ENCODE measurements at places on chromosomes 16 and 17.
A peak's percentile ranks its signal among the peaks of the same experiment; 100 is the strongest.

DNA sequence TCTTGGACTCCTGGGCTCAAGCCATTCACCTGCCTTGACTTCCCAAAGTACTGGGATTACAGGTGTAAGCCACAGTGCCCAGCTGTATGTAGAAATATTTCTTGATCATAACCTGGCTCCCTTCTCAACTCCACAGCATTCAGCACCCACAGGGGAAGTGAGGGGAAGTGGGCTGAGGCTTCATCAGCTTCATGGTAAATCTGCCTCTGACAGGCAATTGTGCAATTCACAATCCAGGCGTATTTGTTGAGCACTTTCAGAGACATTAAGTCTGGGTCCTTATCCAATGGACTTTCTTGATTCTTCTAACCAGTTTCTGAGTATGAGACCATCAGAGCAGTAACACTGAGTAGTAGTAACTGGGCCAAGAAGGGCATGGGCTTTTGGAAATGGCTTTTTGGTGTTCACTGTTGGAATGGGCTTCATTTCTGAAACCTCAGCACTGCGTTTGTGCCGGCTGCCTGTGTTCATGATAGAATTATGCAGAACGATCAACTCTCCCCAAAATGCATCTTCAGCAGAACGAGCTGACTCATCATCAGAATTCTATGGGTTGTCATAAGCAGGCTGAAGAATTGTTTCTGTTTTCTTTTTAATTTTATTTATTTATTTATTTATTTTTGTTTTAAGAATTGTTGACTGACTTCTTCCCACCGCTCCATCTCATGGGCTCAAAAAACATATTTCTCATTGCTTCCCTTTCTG is 28.9 kb downstream of the FAM20A start:
- no peak for ATAC-seq

GRCh38 chr17:29744121-29744520 is 121.4 kb upstream of the CORO6 start:
- no peak for ATAC-seq

DNA sequence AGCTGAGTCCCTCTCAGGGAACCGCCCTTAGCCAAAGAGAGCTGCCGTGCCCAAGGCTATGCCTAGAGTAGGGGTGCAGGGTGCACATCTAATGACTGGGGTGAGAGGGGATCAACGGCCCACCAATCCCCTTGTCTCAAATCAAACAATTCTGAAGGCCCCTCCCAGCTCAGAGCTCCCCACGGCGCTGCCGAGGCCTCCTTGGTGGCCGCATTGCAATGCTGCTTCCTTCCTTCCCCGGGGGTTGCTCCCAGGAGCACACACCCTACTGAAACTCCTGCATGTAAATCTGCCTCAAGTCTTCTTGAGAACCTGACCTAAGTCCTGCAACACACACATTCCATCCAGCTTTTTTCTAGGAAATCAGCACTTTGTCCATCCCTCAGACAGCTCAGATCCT is 80.6 kb upstream of the RCVRN start:
- no peak for ATAC-seq

GRCh38 chr17:45129426-45129939 is 2.8 kb downstream of the PLCD3 start:
- peak; percentile 40 for ATAC-seq

GRCh38 chr16:27337024-27337423 is 23.2 kb downstream of the IL4R start:
- ATAC-seq: no peak

GRCh38 chr17:74805591-74805991 is 29.4 kb upstream of the NAT9 start:
- no peak for ATAC-seq

DNA sequence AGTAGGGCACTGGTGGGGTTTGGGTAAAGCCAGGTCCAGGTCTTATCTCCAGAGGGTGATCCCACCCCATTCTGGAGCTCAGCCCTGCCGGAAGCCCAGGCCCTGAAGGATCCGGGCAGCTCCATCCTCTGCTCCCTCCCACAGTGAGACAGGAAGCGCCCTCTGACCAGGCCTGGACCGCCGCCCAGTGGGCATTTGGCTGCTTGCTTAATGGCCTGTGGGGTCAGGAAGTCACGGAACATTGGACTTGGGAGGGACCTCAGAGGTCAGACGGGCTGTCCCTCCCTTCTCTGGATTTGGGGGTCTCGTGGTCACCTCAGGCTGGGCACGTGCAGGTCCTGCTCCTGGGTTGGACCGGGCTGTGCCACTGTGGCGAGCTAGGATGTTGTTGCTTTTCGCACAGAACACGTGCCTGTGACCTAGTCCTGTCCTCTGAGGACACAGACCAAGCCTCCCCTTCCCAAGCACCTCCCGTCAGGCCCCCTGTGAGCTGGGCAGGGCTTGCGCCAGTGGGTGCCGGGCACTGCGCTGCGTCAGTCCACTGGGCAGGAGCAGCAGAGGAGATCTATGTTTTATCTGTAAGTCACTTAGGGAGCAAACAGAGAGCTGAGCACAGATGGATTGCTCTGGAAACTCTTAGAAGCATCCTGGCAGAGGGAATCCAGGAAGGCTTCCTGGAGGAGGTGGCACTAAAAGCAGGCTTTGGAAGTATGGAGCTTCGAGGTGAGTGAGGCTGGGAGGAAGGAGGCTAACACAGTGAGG is 49.4 kb upstream of the GSE1 start:
- peak; percentile 34 for ATAC-seq

DNA sequence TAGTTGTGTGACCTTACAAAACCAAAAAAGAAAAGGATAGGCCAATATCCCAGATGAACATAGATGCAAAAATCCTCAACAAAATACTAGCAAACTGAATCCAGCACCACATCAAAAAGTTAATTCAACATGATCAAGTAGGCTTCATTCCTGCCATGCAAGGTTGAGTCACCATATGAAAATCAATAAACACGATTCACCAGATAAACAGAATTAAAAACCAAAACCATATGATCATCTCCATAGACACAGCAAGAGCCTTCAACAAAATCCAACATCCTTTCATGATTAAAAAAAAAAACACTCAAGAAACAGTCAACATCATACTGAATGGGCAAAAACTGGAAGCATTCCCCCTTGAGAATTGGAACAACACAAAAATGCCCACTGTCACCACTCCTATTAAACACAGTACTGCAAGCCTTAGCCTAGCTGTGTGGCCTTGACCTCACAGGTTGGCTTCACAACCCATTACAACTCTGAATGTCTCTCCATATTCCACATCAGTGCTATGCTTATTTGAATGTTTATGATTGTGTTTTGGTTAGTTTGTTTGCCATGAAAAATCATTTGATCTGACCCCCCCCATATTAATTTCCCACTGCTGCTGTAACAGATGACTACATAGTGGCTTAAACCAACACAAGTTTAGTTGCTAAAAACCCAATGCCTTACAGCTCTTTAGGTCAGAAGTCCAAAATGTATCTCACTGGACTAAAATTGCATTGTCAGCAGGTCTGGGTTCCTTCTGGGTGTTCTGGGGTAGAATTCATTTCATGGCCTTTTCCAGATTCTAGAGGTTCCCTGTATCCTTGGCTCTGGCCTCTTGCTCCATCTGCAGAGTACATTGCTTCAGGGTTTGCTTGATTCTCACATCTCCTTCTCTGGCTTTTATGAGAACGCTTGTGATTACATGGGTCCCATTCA is 257.1 kb upstream of the DYNLRB2 start:
- no peak for ATAC-seq

DNA sequence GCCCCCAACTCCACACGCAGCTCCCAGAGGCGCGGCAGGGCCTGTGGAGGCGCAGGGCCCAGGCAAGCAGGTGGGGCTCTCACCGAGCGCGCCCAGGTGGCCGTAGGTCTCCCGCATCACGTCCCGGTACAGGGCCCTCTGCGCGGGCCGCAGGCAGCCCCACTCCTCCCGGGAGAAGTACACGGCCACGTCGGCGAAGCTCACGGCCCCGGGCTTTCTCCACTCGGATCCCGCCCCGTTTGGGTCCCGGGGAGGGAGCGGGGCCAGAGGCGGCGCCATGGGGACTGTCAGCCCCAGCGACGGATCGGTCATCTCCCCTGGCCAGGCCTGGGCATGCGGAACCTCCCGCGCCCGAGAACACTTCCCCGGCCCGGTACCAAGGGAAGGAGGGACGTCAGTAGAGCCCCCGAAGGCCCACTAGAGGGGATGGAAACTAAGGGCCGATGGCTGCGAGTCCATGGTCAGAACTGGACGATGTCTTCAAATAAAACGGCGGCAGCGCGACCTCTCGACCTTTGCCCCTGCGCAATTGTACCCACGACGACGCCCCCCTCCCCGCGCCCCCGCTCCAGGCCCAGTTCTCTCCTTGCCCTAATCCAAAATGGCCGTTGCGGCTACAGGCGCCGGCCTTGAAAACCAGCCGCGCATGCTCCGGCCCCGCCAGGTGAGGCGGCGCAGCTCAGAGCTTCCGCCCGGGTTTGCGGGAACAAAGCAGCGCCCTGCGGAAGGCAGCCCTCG is at the start of gene ZNF747:
TSS of gene ZNF747 (minus strand) at position 491 of the 738 bp plus-strand sequence. CDS start at position 312, 179 bp downstream.
- ATAC-seq: peak; percentile 89

GRCh38 chr16:85984947-85985451 is 86.0 kb downstream of the IRF8 start:
- no peak for ATAC-seq

DNA sequence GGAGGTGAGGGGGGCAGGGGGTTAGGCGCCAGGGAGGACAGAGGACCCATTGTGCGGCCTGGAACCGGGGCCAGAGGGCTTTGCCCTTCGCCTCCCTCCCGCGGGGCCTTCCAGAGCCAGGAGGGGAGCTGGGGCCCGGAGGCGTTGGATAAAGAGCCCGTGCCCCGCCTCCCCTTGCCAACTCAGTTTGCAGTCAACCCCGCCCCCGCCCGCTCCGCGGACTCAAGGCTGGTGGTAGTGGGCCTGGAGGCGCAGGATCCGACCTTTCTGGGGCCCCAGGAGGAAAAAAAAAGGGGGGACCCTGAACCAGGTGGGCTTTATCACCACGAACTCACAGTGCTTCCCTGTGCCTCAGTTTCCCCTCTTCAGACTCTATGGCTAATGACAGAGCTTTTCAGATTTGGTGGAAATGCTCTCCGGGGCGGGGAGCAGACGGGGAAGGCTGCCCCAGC is 2.0 kb upstream of the SPHK1 start:
- ATAC-seq: no peak

DNA sequence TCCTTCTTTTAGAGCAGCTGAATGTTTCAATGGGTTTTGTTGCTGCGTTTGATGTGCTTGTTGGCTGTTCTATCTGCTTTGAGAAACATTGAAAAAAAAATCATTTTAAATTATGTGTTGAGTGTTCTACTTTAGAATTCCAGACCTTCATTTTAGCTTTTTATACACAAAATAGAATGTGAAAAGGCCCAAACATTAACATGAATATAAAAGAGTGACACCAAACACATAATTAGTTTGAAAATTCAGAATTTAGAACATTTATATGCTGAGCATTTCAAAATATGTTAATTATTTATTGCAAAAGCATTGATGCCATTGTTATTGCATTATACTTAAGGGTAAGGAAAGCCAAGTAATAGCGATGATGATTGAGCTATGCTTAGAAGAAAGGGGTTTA is 2.9 kb downstream of the NFAT5 start:
- no peak for ATAC-seq

Data from esophagus mucosa (tissue), 1 donor.